Colonic mucosa (tissue), 4 donors: ENCODE measurements at places on chromosomes 12 and 14. TPM values are rescaled to one million over a fixed set of nuclear protein-coding genes. Genes with fewer than 3 reads are reported as not detected.
A peak's percentile ranks its signal among the peaks of the same experiment; 100 is the strongest.

DNA sequence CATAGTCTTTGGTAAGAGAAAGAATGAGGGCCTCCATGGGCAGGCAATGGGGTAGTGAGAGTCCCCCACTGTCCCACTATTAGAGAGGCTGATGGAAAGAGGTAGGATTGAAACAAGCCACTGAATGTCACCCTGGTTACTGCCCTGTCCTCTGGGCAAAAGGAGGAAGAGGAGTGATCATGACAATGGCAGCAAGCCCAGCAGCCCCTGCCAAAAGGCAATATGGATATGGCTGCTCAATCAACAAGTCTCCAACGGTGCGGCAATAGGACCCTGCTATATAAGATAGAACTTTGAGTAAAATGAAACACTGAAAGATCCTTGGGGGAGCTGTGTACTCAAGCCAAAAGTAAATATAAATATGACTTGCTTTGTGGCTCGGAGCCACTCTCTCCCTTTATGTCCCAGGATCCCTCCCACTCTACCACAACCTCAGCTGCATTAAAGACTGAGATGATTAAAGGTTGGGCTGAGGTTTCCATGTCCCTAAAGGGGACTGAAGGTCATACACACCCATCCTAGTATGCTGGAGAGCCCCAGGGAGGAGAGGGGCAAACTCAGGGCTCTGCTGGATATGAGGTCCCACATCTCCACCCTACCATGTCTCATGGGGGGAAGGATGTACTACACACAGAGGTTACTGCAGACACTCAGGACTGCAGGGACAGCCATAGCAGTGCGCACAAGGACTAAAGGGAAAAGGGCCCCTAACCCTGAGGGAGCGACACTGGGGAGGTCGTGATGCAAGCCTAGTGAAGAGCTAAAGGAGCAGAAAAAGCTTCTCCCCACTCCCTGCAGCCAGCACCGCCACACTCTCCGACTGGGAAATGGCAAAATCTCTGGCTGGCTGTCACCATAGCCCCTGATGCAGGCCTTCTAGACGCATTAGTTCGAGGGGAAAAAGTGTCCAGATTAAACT, 5.9 kb downstream of the POMT2 start:
- DNase-seq, result no peak

DNA sequence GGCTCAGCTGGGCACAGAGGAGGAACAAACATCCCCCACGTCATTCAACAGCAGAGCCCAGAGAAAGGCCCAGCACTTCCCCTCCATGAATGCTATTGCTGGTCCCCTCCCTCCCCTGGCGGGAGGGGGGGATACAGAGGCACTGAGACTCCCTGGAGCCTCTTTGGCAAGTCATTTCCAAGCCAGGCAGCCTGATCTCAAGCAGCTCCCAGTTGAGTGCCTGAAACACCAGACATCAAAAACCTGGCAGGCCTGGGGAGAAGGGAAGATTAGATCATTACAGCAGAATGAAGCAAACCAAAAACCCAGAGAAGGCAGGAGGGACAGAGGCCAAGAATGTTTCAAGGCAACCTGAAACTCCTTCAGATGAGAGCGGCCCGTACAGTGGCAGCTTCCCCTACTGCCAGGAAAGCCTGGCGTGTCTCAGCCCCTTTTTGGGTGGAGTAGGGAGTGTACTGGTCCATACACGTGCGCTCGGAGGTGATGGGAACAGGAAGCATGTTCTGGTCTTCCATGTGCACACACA, 92.1 kb downstream of the LRRC74A start:
- DNase-seq, result peak; percentile 56

DNA sequence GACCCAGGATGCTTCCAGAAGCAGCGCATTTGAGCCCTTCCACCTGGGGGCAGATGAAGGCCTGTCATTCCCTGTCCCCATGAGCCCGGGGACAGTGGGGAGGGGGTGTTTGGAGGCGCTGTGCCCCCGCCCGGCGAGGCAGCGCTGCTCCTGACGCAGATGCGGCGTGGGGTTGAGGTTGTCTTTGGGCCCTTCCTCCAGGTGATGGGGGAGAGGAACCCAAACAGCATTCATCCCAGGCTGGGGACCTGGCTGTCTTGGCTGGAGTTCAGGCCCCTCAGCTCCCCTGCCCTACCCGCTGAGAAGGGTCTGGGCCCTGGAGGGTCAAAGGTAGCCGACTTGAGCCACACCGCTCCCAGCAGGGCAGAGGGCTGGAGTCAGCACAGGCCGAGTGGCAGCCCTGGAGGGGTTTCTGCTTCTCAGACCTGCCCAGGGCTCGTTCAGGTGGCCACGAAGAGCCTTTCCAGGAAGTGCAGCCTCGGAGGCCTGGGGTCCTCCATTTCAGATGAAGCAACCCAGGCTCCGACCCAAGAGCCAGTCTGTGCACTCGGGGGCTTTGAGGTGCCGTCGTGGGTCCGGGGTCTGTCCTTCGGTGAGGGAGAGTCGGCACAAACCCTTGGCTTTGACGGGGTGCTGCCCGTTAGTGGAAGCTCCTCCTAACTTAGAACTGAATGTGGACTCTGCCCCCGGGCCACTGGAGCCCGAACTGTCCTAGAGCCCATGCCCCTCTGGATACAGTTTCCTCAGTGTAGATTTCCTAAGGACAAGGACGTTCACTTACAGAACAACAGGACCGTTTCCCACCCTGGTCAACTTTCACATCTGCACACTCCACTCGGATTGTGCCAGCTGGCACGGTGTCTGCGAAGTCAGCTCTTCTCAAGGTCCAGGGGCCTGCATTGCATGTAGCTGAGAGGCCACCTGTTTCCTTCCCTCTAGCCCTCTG, 16.1 kb downstream of the ACADS start:
- DNase-seq, result no peak

- no peak for DNase-seq
Measured at GRCh38 chr14:105071326-105071725, 6.1 kb upstream of the GPR132 start.

- peak; percentile 69 for DNase-seq
Measured at GRCh38 chr14:58171090-58171489, 19.1 kb upstream of the ARMH4 start.

The GLIPR1L2 gene
- 0.16 TPM for total RNA-seq

DNA sequence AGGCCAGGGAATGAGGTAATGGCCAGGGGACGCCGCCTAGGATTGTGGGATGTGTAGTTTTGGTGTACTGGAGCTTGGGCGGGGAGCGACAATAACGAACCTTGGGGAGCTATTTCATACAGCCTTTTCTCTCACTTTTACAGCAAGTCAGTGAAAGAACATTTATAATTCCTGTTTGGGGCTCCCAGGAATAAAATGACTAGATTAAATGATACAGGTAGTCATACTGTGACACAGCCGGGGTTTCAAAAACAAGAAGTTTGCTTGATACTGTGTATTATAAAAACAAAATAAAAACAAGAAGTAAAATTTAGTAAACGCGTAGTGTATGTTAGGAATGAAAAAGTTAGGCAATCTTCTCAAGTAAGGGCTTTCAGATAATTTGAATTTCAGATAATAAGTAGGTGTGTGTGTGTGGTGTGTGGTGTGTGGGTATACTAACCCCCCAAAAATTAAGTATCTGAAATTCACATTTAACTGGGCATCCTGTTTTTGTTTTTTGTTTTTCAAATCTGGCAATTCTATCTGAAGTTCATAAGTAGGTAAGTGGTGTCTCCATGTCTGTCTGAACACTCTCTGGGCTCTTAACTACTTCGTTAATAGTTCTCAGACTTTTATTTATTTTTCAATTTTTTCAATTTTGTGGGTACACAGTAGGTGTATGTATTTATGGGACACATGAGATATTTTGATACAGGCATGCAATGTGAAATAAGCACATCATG, 458 bp upstream of the DCTN2 start:
- no peak for DNase-seq

The CLEC6A gene
- total RNA-seq, result not detected

The KRT83 gene
- not detected for total RNA-seq

DNA sequence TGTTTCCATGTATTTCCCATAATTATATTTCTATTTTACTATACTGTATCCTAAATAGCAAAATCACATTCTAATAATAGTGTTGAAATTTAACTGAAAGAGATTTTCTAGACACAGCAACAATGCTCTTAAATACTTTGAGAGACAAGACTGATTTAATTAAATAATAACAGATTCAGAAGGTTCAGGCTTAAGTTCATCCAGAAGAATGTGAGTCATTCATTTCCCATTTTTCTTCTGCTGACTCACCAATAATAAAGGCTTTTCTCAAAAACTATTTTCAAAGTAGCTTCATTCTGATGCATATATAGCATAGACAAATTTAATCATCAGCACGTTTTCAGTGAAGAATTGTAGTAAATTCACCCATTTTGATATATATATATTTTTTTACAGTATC, 481.4 kb downstream of the MDGA2 start:
- DNase-seq, result no peak

- no peak for DNase-seq
Measured at GRCh38 chr14:40413136-40413535, 980.9 kb upstream of the FBXO33 start.

DNA sequence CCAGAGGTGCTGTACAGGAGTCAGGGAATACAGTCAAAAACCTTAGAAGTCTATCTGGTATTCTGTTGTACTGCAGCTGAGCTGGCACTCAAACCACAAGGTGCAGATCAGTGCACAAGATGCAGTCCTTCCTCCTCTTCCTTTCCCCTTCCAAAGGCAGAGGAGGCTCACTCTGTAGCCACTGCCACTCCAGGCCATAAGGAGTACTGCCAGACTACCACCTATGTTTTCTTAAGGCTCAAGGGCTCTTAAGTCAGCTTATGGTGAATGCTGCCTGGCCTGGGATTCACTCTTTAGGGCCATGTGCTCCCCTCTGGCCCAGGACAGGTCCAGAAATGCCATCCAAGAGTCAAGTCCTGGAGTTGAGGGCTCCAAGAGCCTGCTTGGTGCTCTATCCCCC, 200.3 kb downstream of the CRADD start:
- DNase-seq, result no peak

- peak; percentile 65 for DNase-seq
Measured at GRCh38 chr14:33943096-33943883, 7.6 kb downstream of the EGLN3 start.

The AGAP2 gene
- 1.0 TPM for total RNA-seq

DNA sequence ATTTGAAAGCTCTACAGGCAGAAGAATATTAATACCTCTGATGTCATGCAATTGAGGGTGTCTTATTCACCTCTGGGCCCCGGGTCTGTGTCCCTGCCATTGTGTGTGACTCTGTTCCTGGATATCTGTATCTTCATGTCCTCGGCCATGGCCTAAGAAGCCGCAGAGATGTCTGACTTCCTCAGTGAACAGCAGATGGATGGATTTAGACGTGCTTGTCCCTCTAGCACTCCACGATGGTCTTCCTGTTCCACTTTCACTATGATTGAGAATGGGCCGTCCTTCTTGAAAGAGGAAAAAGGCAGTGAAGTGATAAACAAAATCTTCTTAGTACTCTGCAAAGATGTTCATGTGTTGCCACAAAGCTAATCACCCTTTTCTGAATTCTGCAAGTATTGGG, 217.4 kb downstream of the SLC41A2 start:
- DNase-seq, result no peak

DNA sequence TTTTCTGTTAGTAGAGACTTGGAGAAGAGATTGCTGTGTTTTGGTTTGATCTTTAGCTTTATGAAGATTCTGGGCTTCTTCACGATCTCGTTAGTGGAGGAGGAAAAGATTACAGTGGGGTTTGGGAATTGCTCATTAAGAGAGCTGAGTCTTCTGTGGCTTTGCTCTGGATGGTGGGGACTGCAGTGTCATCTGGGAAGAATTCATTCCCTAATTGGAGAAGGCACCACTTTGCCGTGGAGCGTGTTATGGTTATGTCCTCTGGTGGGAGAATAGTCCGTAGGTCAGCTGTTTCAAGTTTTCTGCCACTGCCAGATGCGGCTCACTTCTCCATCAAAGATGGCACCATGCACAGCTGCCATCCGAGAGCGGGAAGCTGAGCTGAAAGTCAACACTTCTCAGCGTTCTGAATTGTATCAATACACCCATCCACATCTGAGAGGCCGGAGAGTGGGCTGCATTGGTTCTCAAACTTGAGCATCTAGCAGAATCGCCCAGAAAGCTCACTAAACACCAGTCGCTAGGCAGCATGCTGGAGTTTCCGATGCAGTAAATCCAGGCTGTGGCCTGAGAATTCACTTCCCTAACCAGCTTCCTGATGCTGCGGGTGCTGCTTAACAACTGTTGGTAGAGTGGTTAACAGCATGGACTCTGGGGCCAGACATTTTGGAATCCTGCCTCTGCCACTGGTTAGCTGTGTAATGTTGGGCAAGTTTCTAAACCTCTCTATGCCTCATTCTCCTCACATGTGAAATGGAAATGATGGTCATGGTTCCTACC, 117.8 kb downstream of the PLXNC1 start:
- DNase-seq, result no peak

DNA sequence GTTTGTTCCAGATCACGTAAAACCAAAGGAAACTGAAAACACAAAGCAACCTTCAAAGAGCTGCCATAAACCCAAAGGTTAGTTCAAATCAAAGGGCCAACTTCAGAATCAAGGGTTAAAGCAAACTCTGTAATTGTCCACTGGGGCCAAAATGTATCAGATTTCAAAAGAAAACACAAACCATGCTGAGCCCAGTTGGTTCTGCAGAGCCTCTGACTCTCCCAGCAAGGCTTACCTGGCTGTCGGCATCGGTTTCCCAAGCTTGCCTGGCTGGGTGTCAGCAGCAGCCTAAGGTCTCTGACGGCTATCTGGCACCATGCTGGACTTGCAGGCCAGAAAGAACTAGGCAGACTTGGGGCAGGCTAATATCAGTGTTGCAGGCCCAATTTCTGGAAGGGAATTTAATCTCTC, 125.3 kb downstream of the DAD1 start:
- DNase-seq, result no peak

GRCh38 chr12:64566122-64566521, 44.2 kb upstream of the RASSF3 start:
- no peak for DNase-seq

DNA sequence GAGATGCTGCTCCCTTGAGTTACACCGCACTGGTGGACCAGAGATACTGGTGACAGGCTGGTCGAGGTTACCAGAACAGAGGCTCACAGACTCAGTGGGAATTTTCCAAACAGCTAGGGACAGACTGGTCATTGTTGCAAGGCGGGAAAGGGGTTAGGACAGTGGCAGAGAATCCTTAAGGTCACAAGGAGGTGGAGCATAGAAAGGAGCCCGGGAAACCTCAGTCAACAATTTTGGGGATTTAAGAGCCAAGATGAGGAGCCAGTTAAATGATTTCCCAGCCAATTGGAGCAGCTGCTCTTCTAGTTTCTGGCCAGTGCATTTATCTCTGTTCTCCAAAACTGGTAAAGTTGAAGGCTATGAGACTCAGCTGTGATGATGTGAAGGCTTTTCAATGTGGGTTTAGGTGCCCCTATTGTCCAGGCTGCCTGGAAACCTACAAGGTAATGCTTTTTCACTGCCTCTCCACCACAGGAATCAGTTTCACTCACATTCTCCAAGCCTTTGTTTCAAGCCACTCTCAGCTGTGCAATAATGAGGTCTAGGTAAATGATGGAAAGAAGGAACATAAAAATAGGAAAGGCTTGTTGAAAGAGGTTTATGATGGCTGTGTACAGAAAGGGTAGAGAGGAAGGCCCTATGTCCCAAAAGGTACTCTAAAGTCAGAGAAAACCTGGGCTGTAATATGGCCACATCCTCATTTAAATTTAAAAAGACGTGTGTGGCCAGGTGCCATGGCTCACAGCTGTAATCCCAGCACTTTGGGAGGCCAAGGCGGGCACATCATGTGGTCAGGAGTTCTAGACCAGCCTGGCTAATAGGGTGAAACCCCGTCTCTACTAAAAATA, 7.0 kb upstream of the TNS2 start:
- no peak for DNase-seq

- peak; percentile 51 for DNase-seq
Measured at GRCh38 chr14:86654558-86655184, 1124.7 kb downstream of the FLRT2 start.
